ENCODE measurements at places on chromosomes 16 and 17. TPM values are rescaled to one million over a fixed set of nuclear protein-coding genes. Genes with fewer than 3 reads are reported as not detected.

The PTGES3L gene
- 29.6 TPM for total RNA-seq

The FOXJ1 gene
- total RNA-seq, result not detected

DNA sequence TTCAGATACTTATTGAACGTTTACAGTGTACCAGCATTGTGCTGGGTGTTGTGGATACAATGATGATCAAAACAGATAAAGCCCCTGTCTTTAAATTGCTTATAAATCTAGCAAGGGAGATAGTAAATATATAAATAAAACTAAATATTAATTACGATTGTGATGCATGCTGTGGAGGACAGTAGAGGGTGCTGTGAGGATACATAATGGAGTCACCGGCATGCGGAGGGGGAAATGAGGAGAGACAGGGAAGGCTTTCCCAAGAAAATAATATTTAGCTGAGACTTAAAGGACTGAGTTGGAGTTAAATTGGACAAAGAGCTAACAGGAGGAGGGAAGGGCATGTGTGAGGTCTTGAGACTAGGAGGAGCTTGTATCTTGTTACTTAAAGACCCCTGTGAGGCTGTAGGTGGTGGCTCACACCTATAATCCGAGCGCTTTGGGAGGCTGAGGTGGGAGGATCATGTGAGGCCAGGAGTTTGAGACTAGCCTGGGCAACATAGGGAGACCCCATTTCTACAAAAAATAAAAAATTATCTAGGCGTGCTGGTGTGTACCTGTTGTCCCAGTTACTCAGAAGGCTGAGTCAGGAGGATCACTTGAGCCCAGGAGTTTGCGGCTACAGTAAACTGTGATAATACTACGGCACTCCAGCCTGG, 2.4 kb downstream of the DHRS7B start:
- DNase-seq, result no peak

- DNase-seq, result no peak
These were observed 1.1 kb upstream of the HOXB7 start for GRCh38 chr17:48611681-48612455.

GRCh38 chr16:89588413-89589109, 13.0 kb downstream of the CPNE7 start:
- no peak for DNase-seq

- no peak for DNase-seq
These were observed 19.4 kb upstream of the ENDOV start for GRCh38 chr17:80395402-80396151.

DNA sequence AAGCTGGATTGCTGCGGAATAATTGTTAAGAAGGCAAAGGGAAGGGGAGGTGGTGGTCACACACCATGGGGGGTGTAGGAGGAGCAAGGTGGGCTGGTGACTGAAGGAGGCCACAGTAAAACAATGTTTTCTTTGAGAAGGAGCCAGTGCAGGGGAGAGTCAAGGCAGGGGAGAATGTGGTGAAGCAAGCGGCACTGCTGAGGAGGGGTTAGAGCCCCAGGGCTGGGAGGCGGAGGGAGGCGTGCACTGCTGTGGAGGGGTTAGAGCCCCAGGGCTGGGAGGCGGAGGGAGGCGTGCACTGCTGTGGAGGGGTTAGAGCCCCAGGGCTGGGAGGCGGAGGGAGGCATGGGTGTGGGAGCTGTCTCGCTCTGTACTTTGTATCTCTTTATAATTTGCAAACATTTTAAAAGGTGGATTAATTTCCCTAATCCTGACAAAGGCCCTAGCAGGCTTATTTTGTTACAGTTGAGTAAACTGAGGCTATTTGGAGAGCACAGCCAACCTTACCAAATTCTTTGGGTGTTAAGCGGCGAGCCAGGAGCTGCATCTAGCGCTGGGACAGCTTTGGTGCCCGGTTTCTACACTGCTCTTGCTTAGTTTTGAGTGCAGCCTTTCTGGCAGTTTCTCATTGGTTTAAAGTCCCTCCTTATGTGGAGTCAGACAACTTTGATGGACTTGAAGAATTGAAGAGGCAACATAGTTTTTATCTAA, 20.9 kb downstream of the RPTOR start:
- no peak for DNase-seq
